ENCODE measurements at places on chromosomes 5 and 9.

GRCh38 chr5:14185326-14186058, 42.4 kb downstream of the TRIO start:
- H3K27me3 ChIP-seq: no peaks in the 10 kb centered on the region
- H3K4me1 ChIP-seq: no peaks in the 10 kb centered on the region
- H3K4me3 ChIP-seq: no peak overlapping the region
- no peak overlapping the region for H3K27ac ChIP-seq
- H3K36me3 ChIP-seq: no peaks in the 10 kb centered on the region

DNA sequence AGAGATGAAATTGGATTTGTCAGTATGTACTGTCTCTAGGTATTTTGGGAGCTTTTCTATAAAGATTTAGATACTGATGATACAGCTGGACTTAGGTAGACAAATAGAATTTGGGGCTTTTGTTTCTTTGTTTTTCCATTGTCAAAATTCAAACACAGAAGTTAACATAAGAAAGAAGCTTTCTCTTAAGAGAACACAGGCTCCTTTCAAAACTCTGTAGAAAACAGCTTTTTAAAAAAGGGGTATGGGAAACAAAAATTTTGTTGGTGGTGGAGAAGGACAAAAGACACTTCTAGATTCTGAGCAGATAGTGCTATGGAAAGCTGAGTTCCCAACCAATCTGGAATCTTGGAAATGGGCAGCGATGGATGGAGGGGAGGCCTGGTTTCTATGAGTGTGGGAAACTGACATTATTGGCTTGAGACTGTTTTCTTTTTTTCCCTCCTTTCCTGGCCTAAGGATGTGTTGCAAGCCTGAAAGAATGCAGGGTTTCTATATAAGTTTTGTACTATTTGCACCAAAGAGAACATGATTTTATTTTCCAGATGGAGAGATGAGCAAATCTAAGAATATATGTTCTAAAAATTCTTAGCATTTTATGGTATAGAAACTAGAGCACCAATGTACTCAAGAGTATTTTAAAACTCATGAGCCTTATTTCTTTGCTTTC, 240.0 kb downstream of the PRR16 start:
- no peaks in the 10 kb centered on the region for H3K4me1 ChIP-seq
- H3K27me3 ChIP-seq: no peaks in the 10 kb centered on the region
- no peak overlapping the region for H3K27ac ChIP-seq
- no peak overlapping the region for H3K4me3 ChIP-seq

- no peaks in the 10 kb centered on the region for H3K4me1 ChIP-seq
- no peaks in the 10 kb centered on the region for H3K36me3 ChIP-seq
- no peaks in the 10 kb centered on the region for H3K27me3 ChIP-seq
These were observed 48.5 kb downstream of the NEK6 start for GRCh38 chr9:124306098-124306735.

DNA sequence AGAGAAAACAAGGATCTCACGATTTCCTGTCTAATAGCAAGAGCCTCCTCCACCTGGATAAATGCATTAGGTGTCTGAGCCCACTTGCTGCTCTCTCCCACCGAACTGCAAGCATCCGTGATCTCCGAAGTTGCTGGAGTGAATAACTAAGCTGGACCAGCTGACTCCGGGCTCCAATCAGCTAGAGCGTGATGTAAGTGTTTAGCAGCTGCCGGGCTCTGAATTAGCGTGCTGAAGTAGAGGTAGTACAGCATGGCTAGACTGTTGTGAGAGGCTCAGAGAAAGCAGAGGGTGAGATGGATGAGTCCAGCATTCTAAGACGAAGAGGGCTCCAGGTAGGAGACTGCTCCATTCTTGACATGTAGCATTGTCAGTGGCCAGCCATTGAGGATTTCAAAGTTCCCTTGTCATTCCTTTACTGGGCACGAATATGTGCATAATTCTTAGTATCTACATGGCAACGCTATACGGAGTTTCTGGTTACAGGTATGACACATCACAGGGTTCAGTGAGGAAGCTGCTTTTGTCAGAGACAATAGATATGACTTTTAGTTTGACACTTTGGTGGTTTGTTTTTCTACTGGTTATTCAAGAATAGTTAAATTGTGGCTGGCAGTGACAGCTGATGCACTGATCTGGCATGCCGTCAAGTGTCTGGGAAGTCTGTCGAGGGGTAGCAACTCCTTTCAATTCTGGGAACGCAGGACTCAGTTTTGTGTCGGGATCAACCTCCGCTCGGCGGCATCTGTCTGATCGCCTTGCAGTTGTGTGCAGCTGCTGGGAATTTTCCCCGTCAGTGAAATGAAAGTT, 232.6 kb downstream of the MAST4 start:
- no peaks in the 10 kb centered on the region for H3K36me3 ChIP-seq
- H3K4me1 ChIP-seq: peaks cover 4% of the 10 kb centered on the region
- H3K27me3 ChIP-seq: no peaks in the 10 kb centered on the region
- H3K27ac ChIP-seq: peak overlapping the region; percentile 31
- H3K4me3 ChIP-seq: peak overlapping the region; percentile 36
- DNase-seq: peak; percentile 14

GRCh38 chr5:84119252-84119651, 265.4 kb downstream of the EDIL3 start:
- H3K27ac ChIP-seq: no peak overlapping the region
- no peaks in the 10 kb centered on the region for H3K27me3 ChIP-seq
- H3K4me1 ChIP-seq: no peaks in the 10 kb centered on the region
- H3K36me3 ChIP-seq: no peaks in the 10 kb centered on the region
- DNase-seq: no peak
- H3K4me3 ChIP-seq: no peak overlapping the region

- H3K27me3 ChIP-seq: no peaks in the 10 kb centered on the region
- H3K4me1 ChIP-seq: no peaks in the 10 kb centered on the region
- H3K36me3 ChIP-seq: no peaks in the 10 kb centered on the region
- H3K4me3 ChIP-seq: no peak overlapping the region
These were observed 95.8 kb upstream of the PANK3 start for GRCh38 chr5:168674893-168675482.

GRCh38 chr5:75108931-75109596, 56.7 kb upstream of the GCNT4 start:
- no peak overlapping the region for H3K4me3 ChIP-seq
- DNase-seq: peak; percentile 24
- peaks cover 19% of the 10 kb centered on the region for H3K4me1 ChIP-seq
- no peaks in the 10 kb centered on the region for H3K27me3 ChIP-seq
- H3K27ac ChIP-seq: no peak overlapping the region
- H3K36me3 ChIP-seq: no peaks in the 10 kb centered on the region

DNA sequence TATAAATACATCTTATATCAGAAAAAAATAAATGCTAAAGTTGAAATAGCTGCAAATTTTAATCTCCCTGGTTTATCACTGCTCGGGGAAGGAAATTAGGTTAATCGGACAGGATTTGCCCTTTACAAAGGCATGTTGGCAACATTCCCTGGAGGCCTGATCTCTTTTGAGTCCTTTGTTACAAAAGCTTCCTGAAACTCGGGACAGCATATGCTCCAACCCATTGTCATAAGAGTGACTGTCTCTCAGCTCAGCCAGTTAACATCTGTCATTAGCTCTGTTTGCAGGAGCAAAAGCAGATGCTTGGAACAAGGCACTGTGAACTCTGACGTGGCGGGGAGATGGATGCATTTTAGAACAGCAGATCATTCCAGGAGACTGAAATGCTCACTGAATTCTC, 80.6 kb downstream of the MYO10 start:
- no peaks in the 10 kb centered on the region for H3K27me3 ChIP-seq
- DNase-seq: no peak
- no peaks in the 10 kb centered on the region for H3K4me1 ChIP-seq
- H3K27ac ChIP-seq: no peak overlapping the region

GRCh38 chr5:83956386-83956785, 235.7 kb upstream of the HAPLN1 start:
- H3K4me1 ChIP-seq: no peaks in the 10 kb centered on the region
- H3K27me3 ChIP-seq: no peaks in the 10 kb centered on the region
- no peak overlapping the region for H3K27ac ChIP-seq
- DNase-seq: no peak

- no peaks in the 10 kb centered on the region for H3K36me3 ChIP-seq
- H3K27ac ChIP-seq: no peak overlapping the region
- no peak overlapping the region for H3K4me3 ChIP-seq
- no peaks in the 10 kb centered on the region for H3K27me3 ChIP-seq
These were observed 66.4 kb downstream of the DAPK1 start for GRCh38 chr9:87564111-87564510.

DNA sequence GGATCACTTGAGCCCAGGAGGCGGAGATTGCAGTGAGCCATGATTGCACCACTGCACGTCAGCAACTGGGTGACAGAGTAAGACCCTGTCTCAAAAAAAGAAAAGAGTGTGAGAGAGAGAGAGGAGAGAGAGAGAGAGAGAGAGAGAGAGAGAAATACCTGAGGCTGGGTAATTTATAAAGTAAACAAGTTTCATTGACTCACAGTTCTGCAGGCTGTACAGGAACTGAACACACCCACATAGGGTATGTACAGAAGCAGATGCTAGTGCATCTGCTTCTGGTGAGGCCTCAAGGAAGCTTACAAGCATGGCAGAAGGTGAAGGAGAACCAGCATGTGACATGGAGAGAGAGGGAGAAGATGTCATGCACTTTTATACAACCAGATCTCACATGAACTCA, 46.4 kb upstream of the CHD1 start:
- no peaks in the 10 kb centered on the region for H3K4me1 ChIP-seq
- no peaks in the 10 kb centered on the region for H3K27me3 ChIP-seq
- no peak overlapping the region for H3K4me3 ChIP-seq
- H3K36me3 ChIP-seq: no peaks in the 10 kb centered on the region
- no peak for DNase-seq
- H3K27ac ChIP-seq: no peak overlapping the region

GRCh38 chr5:171575386-171575785, 155.9 kb downstream of the FGF18 start:
- no peak for DNase-seq
- no peak overlapping the region for H3K4me3 ChIP-seq
- no peaks in the 10 kb centered on the region for H3K4me1 ChIP-seq
- no peaks in the 10 kb centered on the region for H3K36me3 ChIP-seq
- no peaks in the 10 kb centered on the region for H3K27me3 ChIP-seq

DNA sequence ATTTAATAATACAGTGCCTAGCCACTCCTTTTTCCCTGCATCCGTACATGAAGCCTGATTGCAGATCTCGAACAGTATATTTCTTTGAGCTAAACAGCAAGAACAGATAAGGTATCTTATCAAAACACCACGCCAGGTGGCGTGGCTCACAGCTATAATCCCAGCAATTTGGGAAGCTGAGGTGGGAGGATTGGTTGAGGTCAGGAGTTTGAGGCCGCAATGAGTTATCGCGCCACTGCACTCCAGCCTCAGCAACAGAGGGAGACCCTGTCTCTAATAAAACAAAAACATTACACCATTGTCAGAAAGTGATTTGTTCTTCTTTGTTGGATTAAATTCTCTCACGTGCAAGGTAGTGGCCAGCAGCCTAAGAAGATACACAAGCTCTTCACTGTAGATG, 291.2 kb upstream of the DMRT1 start:
- H3K27ac ChIP-seq: no peak overlapping the region
- no peak overlapping the region for H3K4me3 ChIP-seq
- H3K36me3 ChIP-seq: no peaks in the 10 kb centered on the region

GRCh38 chr5:33043343-33043997, 332.3 kb downstream of the NPR3 start:
- H3K4me1 ChIP-seq: no peaks in the 10 kb centered on the region
- H3K36me3 ChIP-seq: no peaks in the 10 kb centered on the region
- H3K4me3 ChIP-seq: no peak overlapping the region

DNA sequence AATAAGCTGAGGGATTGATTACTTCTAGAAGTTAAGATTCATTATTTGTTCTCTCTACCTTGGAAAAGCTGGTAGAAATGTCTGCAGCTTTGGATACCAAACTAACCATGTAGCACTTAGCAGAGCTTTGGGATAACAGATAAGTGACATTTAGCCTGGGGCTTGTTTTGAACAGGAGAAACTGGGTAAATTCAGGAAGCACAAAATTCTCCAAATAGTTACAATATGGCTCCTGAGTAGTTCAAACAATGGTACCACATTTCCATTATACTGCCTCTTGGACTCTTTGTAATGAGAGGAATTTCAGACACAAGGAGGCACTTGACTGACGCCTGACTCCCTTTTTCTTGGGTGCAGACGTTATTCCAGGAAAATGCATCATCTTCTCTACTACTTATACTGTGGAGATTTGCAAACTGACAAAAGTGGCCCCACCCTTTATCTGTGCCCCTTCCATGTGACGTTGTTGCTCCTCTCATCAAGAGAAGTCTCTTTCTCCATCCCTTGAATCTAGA, 22.5 kb downstream of the PRUNE2 start:
- H3K36me3 ChIP-seq: no peaks in the 10 kb centered on the region
- H3K27me3 ChIP-seq: no peaks in the 10 kb centered on the region
- H3K4me1 ChIP-seq: no peaks in the 10 kb centered on the region
- DNase-seq: no peak
- H3K27ac ChIP-seq: no peak overlapping the region

DNA sequence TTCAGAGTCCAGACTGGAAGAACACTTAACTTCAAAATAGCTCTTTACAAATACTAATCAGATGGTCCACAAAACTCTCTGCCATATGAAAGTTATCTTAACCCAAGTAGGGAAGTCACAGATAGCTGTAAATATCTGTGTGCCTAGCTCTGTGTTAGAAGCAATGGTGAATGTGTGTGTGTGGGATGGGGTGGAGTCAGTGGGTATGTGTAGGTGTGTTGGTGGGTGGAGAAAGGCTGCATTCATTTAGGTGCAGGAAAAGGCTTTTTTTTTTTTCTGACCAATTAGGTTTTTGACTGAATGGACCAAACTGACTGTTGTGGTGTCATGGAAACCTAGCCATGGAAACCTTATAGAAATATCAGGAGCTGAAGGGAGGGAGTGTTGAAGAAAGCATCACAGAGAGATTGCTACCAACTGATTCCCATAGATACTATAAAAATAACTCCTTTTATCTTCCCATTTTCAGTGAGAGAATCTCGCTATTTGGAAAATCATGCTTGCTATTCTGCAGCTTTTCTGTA, 156.2 kb upstream of the NR3C1 start:
- no peaks in the 10 kb centered on the region for H3K36me3 ChIP-seq
- no peak overlapping the region for H3K27ac ChIP-seq
- DNase-seq: no peak
- H3K4me1 ChIP-seq: no peaks in the 10 kb centered on the region
- no peak overlapping the region for H3K4me3 ChIP-seq
- H3K27me3 ChIP-seq: no peaks in the 10 kb centered on the region

DNA sequence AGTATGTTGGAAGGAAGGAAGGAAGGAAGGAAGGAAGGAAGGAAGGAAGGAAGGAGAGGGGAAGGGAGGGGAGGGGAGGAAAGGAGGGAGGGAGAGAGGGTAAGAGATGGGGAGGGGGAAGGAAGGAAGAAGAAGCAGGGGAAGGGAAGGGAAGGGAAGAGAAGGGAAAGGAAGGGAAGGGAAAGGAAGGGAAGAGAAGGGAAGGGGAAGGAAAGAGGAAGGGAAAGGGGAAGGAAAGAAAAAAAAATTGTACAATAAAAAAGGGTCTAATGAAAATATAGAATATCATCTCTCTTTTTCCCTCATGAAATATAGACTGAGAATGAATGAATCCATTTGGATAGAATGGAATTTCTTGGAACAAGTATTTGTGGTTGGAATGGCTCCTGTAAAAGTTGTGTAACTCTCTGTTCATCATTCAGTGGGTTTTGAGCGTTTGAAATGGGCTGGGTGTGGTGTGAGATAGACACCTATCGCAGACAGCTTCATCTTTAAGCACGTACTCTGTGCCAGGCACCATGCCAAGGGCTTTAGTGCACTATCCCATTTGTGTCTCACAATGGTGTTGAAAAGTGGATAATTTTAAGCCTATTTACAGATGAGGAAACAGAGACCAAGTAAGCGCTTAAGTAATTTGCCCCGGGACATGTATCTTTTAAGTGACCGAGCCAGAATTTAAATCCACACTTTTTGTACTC, 11.6 kb upstream of the PAPPA start:
- H3K36me3 ChIP-seq: no peaks in the 10 kb centered on the region
- H3K4me3 ChIP-seq: no peak overlapping the region
- H3K27me3 ChIP-seq: no peaks in the 10 kb centered on the region
- H3K27ac ChIP-seq: no peak overlapping the region
